ENCODE measurements at places on chromosomes 1 and 21.
A peak's percentile ranks its signal among the peaks of the same experiment; 100 is the strongest.

GRCh38 chr1:64062941-64063581, 140.4 kb upstream of the UBE2U start:
- no peak overlapping the region for H3K4me3 ChIP-seq
- no peaks in the 10 kb centered on the region for H3K4me1 ChIP-seq
- H3K27ac ChIP-seq: no peak overlapping the region
- H3K27me3 ChIP-seq: no peaks in the 10 kb centered on the region
- no peak for DNase-seq
- no peaks in the 10 kb centered on the region for H3K36me3 ChIP-seq

DNA sequence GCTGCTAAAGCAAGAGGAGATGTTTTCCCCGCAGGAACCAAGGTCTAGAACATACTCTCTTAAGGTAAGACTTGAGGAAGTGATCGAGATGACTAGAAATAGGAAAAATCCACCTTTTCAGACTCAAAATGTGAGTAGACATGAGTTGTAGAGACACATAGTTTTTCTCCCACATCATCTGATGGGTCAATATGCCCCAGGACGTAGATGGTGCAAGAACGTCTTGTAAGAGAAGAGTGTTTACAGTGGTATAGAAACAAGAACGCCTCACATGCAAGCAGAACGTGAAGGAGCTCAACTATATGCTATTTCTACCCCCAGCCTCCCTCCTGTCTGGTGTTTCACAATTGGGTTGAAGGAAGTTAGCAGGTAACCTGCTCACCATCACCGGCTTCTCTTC, 144.0 kb upstream of the BACE2 start:
- H3K27ac ChIP-seq: no peak overlapping the region
- H3K36me3 ChIP-seq: no peaks in the 10 kb centered on the region
- no peaks in the 10 kb centered on the region for H3K27me3 ChIP-seq
- no peak for DNase-seq

DNA sequence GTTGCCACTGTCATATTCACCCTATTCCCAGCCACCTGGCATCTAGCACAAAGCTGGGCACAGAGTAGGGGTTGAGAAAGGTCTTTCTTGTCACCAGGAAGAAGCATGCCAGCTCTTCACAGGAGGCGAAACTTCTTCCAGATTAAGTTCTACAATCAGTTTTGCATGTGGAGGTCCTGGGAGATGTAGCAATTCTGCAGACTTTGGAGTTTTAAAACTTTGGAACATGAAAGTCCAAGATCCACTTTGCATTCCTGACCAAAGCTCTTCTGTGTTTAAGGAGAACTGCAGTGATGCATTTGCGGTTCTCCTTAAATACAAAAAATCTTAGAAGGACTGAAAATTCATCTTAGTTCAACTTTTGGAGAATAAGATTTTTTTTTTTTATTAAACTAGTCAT, 258.5 kb upstream of the USP24 start:
- H3K27ac ChIP-seq: peak overlapping the region; percentile 21
- no peaks in the 10 kb centered on the region for H3K27me3 ChIP-seq
- no peak overlapping the region for H3K4me3 ChIP-seq
- H3K36me3 ChIP-seq: no peaks in the 10 kb centered on the region
- no peaks in the 10 kb centered on the region for H3K4me1 ChIP-seq

GRCh38 chr1:90387805-90388204, 329.3 kb downstream of the BARHL2 start:
- H3K27ac ChIP-seq: no peak overlapping the region
- H3K27me3 ChIP-seq: no peaks in the 10 kb centered on the region
- H3K36me3 ChIP-seq: no peaks in the 10 kb centered on the region
- H3K4me3 ChIP-seq: no peak overlapping the region
- no peak for DNase-seq
- no peaks in the 10 kb centered on the region for H3K4me1 ChIP-seq

GRCh38 chr1:10192263-10192662, 18.1 kb upstream of the KIF1B start:
- no peaks in the 10 kb centered on the region for H3K27me3 ChIP-seq
- H3K4me3 ChIP-seq: no peak overlapping the region
- no peaks in the 10 kb centered on the region for H3K36me3 ChIP-seq

- no peak for DNase-seq
- H3K4me3 ChIP-seq: no peak overlapping the region
- no peaks in the 10 kb centered on the region for H3K36me3 ChIP-seq
- H3K4me1 ChIP-seq: no peaks in the 10 kb centered on the region
- H3K27ac ChIP-seq: no peak overlapping the region
- no peaks in the 10 kb centered on the region for H3K27me3 ChIP-seq
Observed at GRCh38 chr1:244791061-244791460, 44.4 kb upstream of the COX20 start.

GRCh38 chr1:230548997-230549396, 93.3 kb upstream of the COG2 start:
- H3K36me3 ChIP-seq: no peaks in the 10 kb centered on the region
- H3K27me3 ChIP-seq: no peaks in the 10 kb centered on the region
- no peak overlapping the region for H3K27ac ChIP-seq
- no peak for DNase-seq
- H3K4me3 ChIP-seq: no peak overlapping the region

DNA sequence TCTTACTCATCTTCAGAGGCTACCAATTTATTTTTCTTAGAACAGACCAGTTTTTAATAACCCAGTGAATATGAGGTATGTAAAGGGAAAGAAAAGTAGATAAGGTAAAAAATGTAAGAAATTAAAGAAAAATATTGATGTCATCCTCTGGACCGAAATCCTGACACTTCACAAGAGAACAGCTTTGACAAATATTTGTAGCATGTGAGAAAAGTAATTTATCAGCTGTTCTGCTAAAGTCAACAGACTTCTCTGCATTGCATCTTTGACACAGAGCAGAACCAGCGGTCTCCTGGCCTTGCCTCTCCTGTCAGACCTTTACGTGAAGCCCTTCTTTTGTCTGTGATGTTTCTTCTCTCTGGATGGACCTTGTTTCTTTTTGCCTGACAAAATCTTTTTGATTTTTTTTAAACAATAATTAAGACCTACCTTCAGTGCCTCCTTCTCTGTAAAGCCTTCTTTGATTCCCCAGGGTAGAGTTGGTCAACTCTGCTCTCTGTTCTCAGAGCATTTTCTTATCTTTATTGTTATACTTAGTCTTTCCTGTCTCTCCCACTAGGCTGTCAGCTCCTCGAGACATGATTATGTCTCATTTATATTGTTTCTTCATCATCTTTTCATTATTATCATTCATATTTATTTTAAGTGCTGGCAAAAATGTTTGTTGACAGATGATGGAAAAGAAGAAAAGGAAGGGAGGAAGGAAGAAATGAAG, 35.4 kb downstream of the RGS4 start:
- H3K27me3 ChIP-seq: no peaks in the 10 kb centered on the region
- no peak overlapping the region for H3K27ac ChIP-seq

DNA sequence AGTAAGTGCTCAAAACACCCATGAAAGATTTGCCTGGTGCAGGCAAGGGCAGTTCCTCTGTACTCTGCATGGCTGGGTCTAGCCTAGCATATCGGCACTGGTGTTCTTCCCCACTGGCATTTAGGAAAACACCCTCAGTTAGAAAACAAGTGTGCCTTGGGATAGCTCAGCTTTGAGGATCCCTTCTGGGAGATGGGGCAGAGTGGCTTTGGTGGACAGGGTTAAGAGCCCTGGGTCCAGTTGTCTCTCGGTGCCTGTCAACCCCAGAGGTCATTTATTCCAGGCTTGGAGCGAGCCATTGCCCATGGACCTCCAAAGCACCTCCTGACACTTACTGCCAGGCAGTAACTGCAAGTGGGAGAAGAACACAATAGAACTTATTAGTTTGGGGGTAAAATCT, 80.8 kb upstream of the DIRAS3 start:
- H3K27ac ChIP-seq: no peak overlapping the region
- H3K4me3 ChIP-seq: no peak overlapping the region
- no peak for DNase-seq
- H3K27me3 ChIP-seq: no peaks in the 10 kb centered on the region
- no peaks in the 10 kb centered on the region for H3K4me1 ChIP-seq

- no peaks in the 10 kb centered on the region for H3K27me3 ChIP-seq
- H3K36me3 ChIP-seq: no peaks in the 10 kb centered on the region
- H3K4me1 ChIP-seq: peaks cover 10% of the 10 kb centered on the region
- no peak overlapping the region for H3K4me3 ChIP-seq
Observed at GRCh38 chr1:89130716-89131115, 4.8 kb upstream of the GBP2 start.

GRCh38 chr1:53310847-53311681, 16.8 kb downstream of the LRP8 start:
- no peaks in the 10 kb centered on the region for H3K36me3 ChIP-seq
- no peak overlapping the region for H3K4me3 ChIP-seq
- no peak for DNase-seq
- no peak overlapping the region for H3K27ac ChIP-seq
- no peaks in the 10 kb centered on the region for H3K27me3 ChIP-seq

DNA sequence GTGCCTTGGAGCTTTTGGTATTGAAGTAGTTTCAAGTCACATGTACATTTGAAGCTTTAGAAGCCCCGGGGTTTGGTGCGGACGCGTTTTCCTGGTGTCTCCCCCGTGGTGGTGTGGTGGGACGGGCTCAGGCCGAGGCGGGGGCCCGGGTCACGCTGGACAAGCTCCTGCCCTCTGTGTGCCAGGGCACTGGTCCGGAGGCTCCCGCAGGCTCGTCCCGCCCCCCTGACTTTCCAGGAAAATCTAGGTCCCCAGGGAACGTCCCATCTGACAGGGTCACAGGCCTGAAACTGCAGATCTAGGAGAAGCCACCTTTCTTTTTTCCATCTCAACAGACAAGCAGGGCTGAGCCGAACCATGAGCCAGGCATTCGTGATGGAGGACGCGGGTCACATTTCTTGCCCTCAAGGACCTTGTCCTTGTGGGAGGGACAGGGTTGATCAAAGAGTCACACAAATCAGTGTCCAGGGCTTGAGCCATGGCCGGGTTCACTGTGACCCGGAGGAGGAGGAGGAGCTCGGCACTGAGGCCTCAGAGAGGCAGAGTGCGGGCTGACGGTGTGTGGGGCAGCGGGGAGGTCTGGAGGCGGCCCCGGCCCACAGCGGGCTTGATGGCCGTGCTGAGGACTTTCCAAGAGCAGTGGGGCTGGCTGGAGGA, 1.6 kb downstream of the DMRTB1 start:
- DNase-seq: no peak
- H3K4me3 ChIP-seq: no peak overlapping the region
- no peaks in the 10 kb centered on the region for H3K27me3 ChIP-seq
- no peak overlapping the region for H3K27ac ChIP-seq

GRCh38 chr1:156608981-156609380, 7.7 kb upstream of the GPATCH4 start:
- H3K4me1 ChIP-seq: peaks cover 10% of the 10 kb centered on the region
- no peak for DNase-seq
- H3K36me3 ChIP-seq: no peaks in the 10 kb centered on the region
- H3K27ac ChIP-seq: no peak overlapping the region
- no peaks in the 10 kb centered on the region for H3K27me3 ChIP-seq

DNA sequence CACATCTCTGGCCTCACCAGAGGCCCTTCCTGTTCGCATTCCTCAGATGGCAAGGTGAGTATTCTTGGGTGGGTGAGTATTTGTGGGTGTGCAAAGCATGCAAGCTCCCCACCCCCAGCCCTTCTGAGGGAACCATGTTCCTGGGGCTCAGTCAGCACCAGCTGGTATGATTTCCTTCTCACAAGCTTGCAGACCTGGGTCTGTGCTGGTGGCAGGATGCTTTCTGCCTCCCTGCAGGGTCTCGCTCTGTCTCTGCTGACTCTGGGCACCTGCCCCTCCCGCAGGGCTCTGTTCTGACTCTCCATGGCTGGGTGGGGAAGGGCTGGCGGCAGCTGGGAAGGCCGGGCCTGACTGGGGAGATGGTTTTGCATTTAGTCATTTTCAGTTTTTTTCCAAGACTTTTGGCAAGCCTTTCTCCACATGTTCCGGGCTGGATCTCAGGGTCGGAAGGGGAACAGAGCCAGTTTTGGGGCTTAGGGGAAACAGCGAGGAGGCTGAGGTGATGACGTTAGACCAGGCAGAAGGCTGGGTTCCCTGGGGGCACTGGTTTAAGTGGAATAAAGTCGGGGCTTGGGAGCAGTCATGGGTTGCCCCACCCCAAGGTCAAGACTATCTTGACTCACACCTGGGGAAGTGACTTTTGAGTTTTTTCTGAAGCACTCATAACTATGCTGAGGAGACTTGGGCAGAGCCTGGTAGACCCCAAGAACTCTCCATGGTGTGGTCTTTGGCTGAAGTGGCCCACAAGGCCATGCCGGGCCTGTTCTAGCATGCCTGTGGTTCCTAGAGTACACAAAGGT, 6.2 kb downstream of the RASSF5 start:
- H3K27me3 ChIP-seq: peaks cover 12% of the 10 kb centered on the region
- no peak overlapping the region for H3K4me3 ChIP-seq
- no peak for DNase-seq
- no peaks in the 10 kb centered on the region for H3K36me3 ChIP-seq

DNA sequence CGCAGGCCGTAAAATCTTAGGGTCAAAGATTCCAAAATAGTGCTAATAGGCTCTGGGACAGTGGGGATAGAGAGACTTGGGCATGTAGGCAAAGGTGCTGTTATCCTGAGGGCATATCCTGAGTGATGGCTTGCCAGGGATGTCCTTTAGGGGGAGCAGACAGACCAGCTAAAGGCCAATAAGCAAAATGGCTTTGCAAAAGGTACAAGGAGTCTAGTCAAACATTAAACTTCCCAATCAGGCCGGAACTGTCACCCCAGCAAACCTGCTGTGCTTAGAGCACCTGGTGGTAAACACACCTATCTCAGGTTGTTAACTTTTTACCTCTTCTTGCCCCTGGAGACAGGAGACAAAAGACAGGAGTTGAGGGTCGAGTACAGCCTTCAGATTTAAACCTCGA, 49.1 kb downstream of the TRABD2B start:
- no peaks in the 10 kb centered on the region for H3K36me3 ChIP-seq
- no peak overlapping the region for H3K4me3 ChIP-seq
- no peak overlapping the region for H3K27ac ChIP-seq
- no peak for DNase-seq

DNA sequence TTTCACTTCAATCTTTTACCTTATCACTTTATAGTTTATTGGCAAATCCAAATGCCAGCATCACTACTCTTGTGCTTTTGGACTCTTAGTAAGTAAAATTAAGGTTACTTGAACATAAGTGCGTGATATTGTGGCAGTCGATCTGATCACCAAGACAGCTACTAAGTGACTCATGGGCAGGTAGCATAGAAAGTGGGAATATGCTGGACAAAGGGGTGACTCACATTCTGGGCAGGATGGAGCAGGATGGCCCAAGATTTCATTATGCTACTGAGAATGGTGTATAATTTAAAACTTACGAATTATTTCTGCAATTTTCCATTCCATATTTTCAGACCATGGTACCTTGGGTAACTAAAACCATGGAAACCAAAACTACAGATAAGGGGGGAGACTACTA, 120.2 kb downstream of the ROR1 start:
- H3K36me3 ChIP-seq: no peaks in the 10 kb centered on the region
- no peaks in the 10 kb centered on the region for H3K27me3 ChIP-seq
- no peak for DNase-seq
